Anterior cingulate cortex (tissue), 58 donors: ENCODE measurements at places on chromosomes 7 and 10.

DNA sequence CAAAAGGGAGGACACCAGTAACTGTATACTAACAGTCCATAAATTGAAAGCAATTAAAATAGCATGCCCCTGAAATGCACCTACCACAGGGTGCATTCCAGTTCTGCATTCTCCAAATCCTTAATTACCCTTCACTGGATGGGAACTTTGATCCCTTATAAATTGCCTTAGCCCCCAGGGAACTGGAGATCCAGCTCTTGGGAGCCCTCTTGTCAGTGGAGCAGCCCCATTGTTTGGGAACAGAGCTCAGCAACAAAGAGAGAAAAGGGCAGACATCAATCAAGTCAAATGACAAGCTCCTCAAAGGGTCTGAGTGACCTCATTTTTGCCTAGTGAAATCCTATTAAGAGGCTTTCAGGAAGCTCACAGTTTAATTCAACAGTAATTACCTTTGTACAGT lies 472.6 kb downstream of the XPNPEP1 start:
- DNase-seq = no peak

DNA sequence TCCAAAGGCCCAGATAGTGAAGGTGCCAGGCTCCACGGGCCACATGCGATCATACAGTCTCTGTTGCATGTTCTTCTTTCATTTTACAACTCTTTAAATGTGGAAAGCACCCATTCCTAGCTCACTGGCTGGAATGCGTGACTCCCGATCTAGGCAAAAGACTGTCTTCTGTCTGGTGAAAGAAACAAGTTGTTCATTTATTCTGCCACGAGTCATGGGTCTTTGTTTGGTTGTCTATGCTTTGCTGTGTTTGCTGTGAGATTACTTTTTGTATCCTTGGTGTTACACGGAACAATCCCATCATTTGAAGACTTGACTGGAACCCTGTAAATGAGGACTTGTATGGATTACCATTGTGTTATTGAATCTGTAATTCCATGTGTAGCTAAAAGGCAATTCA lies 41.9 kb downstream of the NPVF start:
- no peak for DNase-seq

DNA sequence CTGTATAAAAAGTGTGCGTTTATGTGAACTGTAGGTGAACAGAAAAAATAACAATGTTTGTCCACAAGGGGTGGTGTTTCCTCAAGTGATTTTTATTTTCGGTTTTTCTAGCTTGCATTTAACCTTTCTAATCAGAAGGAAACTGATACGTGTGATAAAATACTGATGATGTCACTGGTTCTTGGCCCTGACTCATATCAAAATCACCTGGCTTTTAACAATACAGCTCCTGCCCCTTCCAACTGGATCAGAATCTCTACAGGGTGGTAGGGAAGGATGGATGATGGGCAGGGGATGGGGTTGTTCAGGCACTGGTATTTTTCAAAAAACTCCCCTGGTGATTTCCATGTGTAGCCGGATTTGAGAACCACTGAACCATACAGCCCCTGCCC lies 10.9 kb downstream of the NPFFR1 start:
- DNase-seq = no peak

- no peak for DNase-seq
Measured at GRCh38 chr7:105806592-105807447, 69.6 kb downstream of the ATXN7L1 start.

GRCh38 chr7:145082366-145083161 lies 246.7 kb upstream of the TPK1 start:
- DNase-seq = no peak
